ENCODE measurements at places on chromosomes 3 and 15.

GRCh38 chr15:52567871-52568600, 794 bp downstream of the ARPP19 start:
- peak; percentile 51 for DNase-seq

GRCh38 chr3:133330065-133330464, 69.8 kb upstream of the BFSP2 start:
- no peak for DNase-seq

- DNase-seq: no peak
Observed at GRCh38 chr15:95561463-95561862, 769.0 kb upstream of the NR2F2 start.

- no peak for DNase-seq
Observed at GRCh38 chr15:39453620-39454019, 127.3 kb upstream of the THBS1 start.

- DNase-seq: peak; percentile 56
Observed at GRCh38 chr15:51731549-51732267, 5.7 kb downstream of the LYSMD2 start.

GRCh38 chr3:146223401-146224373, 27.2 kb downstream of the PLSCR4 start:
- no peak for DNase-seq

DNA sequence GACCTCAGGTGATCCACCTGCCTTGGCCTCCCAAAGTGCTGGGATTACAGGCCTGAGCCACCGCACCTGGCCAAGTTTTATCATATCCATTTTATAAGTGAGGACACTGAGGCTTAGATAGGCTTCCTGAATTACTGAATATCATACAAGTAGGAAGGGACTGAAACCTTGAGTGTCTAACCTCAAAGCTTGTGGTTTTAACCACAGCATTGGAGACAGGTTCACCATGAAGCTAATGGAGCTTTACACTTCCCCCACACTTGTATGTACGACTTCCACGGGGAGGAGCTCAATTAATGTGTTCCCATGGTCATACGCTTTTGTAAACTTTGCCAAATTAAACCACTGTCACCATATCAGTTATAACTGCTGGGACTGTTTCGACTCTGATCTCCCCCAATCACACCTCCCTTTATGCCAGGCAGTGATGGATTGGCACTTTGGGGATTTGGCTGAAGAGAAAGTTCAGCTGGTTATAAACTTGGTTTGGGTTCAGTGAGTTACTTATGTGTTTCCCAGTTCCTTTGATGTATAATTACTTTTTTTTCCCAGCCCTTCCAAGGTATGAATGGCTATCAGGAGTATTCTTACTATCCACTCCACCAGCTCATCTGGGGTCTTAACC, 38.4 kb upstream of the MEIS2 start:
- no peak for DNase-seq

DNA sequence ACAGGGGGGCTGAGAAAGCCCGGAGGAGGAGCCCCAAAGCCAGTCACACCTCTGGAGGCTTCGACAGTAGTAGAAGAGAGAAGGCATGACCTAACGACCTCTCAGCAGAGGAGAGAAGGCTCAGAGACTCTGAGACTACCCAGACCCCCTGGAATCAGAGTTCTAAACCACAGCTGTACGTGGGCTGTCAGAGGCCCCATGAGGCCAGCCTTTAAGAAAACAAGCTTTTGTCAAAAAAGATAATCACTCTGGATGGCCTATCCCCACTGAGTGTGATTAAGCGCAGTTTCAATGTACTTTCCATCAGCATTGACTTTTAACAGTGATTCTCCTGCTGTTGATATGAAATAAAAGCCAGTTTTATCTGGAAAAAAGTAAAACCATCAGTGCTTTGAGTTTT, 330.3 kb downstream of the CLSTN2 start:
- no peak for DNase-seq

DNA sequence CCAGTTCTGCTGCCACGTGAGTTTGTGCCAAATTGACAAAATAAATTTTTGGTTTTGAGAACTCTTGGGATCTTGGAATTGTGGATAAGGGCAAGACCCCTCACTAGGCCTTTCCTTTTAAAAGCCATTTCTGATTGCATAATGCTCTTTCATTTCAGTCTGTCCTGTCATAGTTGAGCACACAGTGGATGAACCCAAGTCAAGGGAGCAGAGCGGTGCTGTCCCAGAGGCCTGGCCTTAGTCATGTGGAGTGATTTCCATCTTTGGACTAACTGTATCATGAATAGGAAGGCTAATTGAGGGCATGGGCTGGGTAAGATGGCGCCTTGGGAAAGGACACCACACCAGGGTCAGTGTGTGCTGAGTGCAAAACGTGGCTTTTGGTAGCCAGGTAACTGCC, 304.0 kb downstream of the UACA start:
- DNase-seq: no peak

- no peak for DNase-seq
Observed at GRCh38 chr3:20668411-20668810, 482.4 kb upstream of the SGO1 start.

DNA sequence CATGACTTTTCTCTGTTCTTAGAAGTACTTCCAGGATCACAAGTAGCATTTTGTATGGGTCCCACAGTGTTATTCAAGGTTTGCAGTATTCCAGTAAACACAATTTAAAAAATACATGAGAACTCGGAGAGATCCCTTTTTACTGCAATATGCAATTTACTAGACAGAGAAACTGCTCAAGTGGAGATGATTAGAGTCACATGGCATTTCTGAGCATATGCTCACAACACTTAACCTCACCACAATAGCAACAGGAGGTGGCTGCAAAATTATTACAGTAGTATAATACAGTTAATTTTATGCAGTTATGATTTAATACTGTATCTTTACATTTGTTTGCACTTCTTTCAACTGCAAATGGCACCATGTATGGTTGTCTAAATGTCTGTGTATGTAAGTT, 87.5 kb downstream of the PIK3CB start:
- no peak for DNase-seq

- DNase-seq: no peak
Observed at GRCh38 chr3:186986816-186987215, 56.5 kb downstream of the ST6GAL1 start.

- no peak for DNase-seq
Observed at GRCh38 chr15:85116925-85117646, 135.4 kb downstream of the PDE8A start.

- DNase-seq: no peak
Observed at GRCh38 chr3:143331350-143331749, 211.8 kb downstream of the CHST2 start.

DNA sequence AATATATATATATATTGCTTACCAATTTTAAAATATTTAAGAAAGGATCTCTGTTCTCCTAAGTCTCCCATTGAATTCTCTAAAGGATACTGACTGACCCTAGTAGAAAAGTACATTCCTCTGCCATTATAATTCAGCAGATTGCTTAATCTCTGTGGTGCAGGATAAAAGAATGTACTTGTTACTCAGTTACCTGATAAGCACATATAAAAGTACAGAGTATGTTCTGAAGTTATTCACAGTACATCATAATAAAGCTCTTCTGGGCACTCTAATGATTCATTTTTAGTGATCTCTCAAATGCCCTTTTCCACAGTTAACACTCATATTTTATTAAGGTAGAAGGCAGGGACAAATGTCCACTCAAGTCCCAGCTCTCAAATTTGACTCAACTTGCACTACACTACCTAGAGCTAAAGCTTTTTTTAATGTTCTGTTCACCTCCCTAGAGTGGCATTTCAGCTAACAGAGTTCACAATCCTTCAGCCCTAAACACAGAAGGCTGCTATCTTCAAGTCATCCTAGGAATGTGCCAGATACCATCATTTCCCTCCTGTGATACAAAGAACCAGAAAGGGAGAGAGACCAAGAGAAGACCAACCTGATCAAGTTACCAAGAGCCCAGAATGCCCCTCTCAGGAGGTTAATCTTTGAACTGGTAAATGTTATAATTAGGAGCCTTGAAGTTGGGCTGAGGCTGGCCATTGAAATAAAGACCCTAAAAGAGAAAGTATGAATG, 53.3 kb downstream of the MEIS2 start:
- no peak for DNase-seq

- no peak for DNase-seq
Observed at GRCh38 chr3:114455432-114455831, 161.6 kb downstream of the TIGIT start.

DNA sequence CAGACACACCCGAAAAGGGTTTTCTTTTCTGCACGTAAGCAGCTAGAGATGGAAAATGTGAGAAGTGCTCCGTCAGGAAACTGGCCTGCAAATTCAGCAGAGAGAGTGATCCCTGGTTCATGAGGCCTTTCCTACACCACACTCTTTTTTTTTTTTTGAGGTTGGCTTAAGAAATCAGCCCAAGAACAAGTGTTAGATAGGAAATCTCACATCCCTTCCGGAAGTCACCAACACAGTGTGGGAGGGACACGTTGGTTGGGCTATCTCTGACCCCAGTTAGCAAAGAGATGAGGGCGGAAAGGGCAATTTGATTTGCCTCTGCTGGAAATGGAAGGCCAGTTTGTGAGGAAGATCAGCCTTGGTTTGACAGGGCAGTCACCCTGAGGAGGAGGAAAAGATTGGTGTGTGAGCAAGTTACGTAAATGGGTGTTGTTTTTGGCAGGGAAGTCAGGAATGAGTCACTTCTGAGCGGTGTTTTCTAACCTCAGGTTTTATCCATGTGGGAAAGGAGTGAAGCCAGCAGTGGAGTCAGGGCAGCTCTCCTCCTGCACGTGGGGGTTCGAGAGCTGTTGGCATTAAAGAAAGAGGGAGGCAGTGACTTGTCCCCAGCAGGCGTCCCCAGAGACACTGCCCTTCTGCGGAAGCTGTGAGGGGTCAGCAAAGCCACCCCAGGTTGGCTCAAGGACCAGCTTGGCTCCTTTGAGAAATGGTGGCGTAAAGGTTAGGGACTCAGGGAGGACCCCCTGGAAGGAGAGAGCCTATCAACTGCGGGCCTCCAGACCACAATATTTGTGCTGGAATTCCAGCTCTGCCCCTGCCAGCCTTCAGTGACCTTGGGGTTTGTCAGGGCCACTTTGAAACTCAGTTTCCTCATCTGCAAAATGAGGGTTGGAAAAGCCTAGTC, 237.6 kb upstream of the BHLHE40 start:
- DNase-seq: no peak

GRCh38 chr3:127082066-127082465, 99.2 kb downstream of the PLXNA1 start:
- DNase-seq: no peak

- DNase-seq: no peak
Observed at GRCh38 chr3:46918634-46919033, 41.1 kb downstream of the PTH1R start.

GRCh38 chr3:139312416-139312815, 31.4 kb upstream of the MRPS22 start:
- DNase-seq: no peak

DNA sequence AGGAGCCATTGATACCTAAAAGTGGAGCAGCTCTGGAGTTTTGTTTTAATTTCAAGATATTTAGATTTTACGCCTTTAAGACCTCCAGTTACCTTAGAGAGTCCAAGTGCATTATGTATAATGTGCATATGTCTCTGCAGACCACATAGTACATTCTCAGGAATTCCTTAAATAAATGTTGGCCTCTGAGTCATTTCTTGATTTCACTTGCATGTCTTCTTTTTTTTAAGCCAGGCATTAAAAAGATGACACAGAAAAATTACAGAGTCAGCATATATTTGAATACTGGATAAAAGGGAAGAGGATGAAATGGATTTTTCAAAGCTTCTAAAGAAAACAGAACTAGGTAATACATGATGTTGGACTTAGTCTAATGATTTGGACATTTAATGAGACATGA, 125.2 kb downstream of the TMCO5A start:
- DNase-seq: no peak

- DNase-seq: no peak
Observed at GRCh38 chr3:129004639-129005295, 3.7 kb downstream of the EFCC1 start.

GRCh38 chr15:57595011-57595866, 3.5 kb downstream of the MYZAP start:
- DNase-seq: no peak

DNA sequence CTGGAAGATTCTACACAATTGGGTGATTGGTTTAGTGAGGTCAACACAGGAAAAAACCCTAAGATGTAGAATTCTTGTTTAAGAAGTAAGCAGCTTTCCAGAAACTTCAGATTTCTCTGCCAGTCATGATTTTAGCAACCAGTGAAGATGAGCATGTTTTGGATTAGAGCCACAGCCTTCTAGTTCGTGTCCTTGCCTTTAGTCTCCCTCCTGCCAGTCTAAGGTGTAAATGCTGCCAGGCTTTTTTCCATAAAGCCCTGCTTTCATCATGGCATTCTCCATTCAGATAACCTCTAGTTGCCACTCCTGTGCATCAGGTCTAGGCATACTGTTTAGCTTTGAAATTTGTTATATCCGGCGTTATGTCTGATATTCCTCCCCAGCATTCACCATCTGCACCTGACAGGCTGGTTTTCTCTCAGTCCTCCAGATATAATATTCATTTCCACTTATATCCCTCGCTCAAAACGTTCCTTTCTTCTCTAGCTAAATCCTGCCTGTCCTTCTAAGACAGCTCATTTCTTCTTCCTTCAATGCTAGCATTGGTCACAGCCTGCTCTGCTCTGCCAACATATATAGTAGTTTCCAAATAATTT, 37.4 kb downstream of the SYN2 start:
- DNase-seq: no peak

- no peak for DNase-seq
Observed at GRCh38 chr3:64213962-64214379, 11.3 kb downstream of the PRICKLE2 start.

DNA sequence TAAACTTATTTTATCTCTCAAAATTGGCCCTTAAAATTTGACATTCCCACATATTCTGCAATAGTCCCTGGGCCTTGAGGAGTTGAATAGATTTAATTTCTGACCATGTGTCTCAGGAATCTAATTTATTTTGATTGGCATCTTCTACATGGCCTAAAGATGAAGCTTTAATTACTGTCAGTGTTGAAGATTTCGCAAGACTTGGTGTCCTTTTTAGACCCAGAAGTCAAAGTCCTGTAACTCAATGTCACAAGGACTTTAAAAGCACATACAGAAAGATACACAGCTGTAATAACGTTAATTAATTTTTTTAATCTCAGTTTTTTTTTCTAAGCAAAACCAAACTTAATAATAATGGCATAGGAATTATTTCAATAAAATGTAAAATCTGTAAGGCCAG, 163.9 kb downstream of the SUCNR1 start:
- DNase-seq: no peak

DNA sequence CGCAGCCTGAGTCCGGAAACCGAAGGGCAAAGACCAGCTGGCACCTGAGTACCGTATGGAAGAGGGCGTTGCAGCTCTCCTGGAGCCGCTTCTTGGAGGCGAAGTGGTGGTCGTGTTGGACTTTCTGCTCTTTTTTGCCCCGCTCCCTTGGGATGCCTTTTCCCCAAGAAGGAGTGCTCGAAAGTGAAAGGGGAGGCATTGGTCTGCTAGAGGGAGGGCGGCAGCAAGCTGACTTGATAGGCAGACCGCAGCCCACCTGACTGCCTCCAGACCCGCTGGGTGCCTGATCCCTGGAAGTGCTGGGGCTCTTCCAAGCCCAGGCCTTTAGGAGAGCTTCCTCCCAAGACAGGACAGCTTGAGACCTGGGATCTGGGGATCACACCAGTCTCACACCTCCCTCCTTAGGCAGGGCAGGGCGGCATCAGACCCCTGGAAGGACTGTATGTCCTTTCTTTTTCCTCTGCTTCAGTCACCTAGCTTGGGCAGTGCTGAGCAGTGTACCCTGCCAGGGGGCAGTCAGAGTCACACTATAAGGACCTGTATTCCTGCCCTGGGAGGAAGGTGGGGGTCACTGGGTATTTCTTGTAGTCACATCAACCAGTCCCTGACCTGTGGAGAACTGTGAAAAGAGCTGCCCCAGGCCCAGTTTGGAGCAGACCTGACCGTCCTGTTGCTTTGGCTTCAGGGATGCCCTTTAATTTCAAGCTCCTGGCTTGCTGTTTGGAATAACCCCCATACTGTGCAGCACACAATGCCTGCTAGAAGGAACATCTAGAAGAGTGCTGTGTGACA, 2.1 kb downstream of the ACVR2B start:
- no peak for DNase-seq
